ENCODE measurements at places on chromosomes 11 and 22. TPM values are rescaled to one million over a fixed set of nuclear protein-coding genes. Genes with fewer than 3 reads are reported as not detected.
A peak's percentile ranks its signal among the peaks of the same experiment; 100 is the strongest.

- no peak for DNase-seq
Observed at GRCh38 chr11:128116885-128117284, 470.5 kb downstream of the ETS1 start.

CARD10 gene
- total RNA-seq, result 14.2 TPM

GRCh38 chr11:75504501-75504900 is 21.2 kb downstream of the GDPD5 start:
- DNase-seq, result no peak

DNA sequence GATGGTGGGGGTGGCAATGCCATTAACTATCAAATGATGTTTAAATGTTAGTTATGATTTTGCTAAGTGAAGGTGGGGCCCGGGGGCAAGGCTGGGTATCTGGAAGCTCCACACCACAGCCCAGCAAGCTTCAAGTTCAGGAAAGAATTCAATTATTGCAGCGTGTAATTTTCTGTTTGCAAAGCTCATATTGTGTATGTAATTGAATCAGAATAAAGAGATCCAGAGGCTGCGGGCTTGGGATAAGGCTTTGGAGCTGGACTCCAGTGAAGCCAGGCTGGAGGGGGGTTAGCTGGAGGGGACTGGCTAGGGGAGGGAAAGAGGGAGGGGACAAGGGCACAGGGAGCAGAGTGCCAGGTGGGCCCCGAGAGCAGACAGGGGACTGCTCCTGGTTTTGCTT is 557.1 kb upstream of the CADM1 start:
- no peak for DNase-seq

DNA sequence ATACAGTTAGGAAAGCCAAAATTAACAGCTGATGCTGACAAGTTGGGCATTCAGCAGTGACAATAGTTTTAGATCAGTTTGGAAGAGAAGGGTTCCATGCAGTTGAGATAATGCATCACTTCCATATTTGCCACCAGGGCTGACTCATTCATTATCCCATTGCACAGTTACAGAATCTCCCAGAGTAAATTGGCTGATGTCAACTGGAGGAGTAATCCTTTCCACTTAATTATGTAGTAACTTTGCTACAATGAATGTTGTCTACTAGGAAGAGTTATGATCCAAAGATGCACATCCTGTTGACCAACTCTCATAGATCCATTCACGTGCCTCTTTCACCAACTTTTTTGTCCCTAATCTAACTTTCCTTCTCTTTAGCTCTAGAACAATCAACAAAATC is 123.3 kb upstream of the LUZP2 start:
- DNase-seq, result no peak

NCAM1 gene
- under 0.01 TPM for total RNA-seq

TRMT112 gene
- 587 TPM for total RNA-seq

EED gene
- 13.7 TPM for total RNA-seq

SGSM1 gene
- not detected for total RNA-seq

CEP126 gene
- total RNA-seq, result 2.6 TPM

NDUFV1 gene
- 242 TPM for total RNA-seq

GRCh38 chr22:49132009-49132408 is 695.7 kb downstream of the BRD1 start:
- DNase-seq, result no peak

ESAM gene
- total RNA-seq, result not detected

DNA sequence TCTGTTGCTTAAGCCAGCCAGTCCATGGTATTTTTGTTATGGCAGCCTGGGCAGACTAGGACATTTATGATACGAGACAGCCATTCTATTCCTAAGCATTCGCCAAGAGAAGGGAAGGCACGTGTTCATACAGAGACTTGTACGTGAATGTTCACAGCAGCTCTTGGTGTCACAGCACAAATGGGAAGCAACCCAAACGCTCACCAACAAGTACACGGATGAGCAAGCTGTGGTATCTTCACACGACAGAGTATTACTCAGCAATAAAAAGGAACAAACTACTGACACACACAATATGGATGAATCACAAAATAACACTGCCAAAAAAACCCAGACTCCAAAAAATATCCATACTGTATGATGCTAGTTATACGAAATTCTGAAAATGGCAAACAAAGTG is 85.1 kb downstream of the PHF21B start:
- DNase-seq, result peak; percentile 4

SPTBN2 gene
- total RNA-seq, result 67.3 TPM
